ENCODE measurements at places on chromosomes 7 and 10. TPM values are rescaled to one million over a fixed set of nuclear protein-coding genes. Genes with fewer than 3 reads are reported as not detected.
A peak's percentile ranks its signal among the peaks of the same experiment; 100 is the strongest.

ODAD2 gene
- not detected for total RNA-seq

OR2A42 gene
- total RNA-seq, result not detected

LRIT1 gene
- total RNA-seq, result not detected

ASIC3 gene
- not detected for total RNA-seq

PSD gene
- not detected for total RNA-seq

ANKRD30A gene
- total RNA-seq, result not detected

ITIH5 gene
- 19.4 TPM for total RNA-seq

DNA sequence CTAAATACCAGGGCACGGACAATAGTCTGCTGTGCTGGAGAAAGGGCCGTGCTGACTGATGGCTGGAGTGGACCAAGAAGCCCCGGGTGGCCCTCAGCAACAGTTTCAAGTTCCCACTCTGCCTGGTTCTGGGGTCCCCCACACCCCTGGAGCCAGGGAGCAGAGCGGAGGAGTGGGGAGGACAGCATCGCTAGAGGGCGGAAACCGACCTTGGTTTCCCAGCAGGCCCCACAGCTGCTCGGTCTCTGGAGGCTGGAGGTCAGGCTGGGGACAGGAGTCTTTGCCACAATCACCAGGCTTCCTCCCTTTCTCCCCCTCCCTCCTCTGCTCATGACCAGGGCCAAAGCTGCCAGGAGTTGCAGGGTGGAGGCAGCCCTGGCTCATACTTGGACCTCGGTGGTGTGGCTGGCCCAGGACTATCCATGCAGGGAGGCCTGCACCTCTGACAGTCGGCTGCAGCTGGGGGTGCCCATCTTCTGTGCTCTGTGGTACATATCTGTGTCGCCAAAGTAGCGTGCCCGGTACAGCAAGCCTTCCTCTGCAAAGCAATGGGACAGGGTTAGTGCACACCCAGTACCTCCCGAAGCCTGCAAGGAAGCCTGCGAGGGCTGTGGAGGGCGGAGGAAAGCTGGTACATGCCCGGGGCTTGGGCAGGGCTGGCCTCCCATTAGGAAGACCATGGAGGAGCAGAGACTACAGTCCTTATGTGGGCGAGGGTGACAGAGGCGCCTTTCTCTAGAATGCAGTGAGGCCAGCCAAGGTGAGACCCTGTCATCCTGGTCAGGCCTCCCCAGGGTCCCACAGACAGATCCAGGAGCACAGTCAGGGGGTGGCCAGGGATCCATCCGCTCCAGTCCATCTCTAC lies 19.1 kb downstream of the DNAJB12 start:
- peak; percentile 86 for DNase-seq

DNA sequence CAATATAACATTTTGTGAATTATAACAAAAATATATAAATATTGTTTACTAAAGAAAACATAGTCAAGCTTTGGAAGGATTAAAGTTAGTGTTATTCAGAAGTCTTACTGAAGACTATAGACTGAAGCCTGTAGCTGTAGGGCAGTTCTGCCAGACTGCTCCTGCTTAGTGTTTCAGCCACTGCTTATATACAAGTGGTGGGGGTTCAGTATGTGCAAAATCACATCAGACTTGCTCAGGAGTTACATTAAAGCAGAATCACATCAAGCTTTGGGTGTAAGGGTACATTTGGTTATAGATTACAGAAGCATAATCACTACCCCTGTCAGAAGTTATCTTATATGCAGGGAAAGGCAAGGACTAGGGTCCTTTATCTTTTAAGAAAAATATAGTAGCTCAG lies 653.8 kb downstream of the ANKRD7 start:
- DNase-seq, result no peak

DNA sequence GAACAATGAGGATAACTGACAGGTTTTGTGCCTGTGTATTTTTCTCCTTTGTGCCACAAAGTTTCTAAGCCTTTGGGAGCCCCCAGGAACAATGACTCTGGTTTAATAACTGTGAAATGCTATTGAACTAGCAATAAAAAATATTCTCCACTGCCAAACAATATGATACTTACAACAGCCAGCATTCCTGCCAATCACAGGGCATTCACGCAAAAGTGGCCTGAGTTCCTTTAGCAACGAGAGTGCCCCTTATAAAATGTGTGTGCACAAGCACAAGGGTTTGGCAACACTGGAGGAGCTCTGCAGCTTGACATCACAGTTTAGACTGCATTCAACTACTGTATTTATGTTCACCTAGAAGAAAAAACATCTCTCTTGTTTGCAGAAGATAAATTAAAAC lies 412.9 kb upstream of the NFE2L3 start:
- DNase-seq, result no peak

DNA sequence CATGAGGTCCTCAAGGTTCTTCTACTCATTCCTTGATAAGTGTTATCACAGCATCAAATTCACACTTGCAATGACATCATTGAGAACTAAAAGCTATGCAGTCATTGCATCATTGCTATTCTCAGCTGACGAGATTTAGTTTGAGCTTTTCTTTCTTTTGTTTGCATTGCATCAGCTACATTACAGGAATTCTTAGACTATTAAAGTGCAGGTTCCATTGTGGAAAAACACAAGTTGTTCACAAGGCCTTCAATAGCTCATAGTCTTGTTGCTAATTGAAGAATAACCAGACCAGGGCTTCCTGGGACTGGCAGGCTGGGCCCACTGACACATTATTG lies 139.3 kb downstream of the CXCL12 start:
- no peak for DNase-seq

DNA sequence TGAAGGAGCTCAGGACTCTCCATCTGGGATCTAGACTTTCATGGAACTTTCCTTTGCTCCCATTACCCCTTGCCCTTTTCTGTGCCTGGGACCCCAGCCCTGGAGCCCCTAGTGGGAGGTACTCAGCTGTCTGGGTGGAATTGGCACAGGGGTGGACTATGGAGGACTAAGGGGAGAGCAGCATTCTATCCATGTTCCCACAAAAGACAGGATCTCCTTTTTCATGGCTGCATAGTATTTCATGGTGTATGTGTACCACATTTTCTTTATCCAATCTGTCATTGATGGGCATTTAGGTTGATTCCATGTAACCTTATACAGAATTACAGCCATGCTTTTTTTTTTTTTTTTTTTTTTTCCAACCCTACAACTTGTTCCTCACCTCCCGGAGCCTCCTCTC lies 89.1 kb downstream of the GALNT17 start:
- no peak for DNase-seq

DNA sequence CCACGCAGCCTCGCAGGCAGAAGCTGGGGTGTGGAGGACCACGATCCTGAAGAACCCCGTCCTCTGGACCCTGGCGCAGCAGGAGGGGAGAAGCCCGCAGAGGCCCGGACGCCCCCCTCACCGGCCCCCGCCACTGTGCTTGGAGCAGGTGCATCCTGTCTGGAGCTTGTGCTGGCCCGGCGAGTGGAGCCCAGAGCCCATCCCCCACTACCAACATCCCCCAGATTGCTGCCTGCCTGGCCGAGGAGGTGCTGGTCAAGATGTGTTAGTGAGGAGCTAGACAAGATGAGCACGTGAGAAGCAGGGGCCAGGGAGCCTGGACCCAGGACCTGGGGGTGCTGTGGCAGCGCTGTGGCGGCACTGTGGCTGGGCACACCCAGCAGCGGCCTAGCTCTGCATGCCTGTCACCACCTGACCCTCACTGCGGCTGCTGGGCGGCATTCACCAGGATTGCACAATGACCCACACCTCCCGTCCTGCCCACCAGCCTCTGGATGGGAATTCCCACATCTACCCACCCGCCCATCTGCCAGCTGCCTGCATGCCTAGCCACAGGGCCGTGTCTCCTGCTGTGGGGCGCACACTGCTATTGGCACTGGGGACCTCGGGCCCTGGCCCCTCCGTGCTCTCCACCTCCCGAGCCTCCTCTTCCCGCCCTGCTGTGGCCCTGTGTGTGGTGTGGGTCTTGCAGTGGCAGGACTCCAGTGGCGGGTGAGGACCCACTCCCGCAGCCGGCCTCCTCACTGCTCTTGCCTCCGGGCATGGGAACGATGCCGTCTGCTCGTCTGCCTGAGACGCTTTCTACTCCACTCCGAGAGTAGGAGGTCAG lies 11.8 kb downstream of the GPR146 start:
- DNase-seq, result no peak

- DNase-seq, result no peak
These were observed 1650.5 kb upstream of the LRRTM3 start for GRCh38 chr10:65275296-65275695.

DNA sequence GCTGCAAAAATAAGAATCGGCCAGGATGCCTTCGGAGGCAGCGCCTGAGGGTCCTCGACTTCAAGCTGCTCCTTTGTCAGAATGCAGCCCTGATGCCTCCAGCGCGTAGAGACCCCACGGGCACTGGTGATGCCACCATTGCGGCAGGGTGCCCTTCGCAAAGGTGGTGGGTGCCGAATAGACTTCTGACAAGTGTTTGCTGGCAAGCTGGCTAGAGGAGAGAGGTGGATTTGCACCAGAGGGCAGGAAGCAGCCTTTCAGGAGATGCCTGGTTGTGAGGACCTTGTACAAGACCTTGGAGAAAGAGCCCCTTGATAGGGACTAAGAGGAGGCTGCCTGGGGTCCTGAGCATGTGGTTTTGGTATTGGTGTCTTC lies 103.2 kb upstream of the PPIF start:
- DNase-seq, result no peak

- no peak for DNase-seq
These were observed 142.0 kb downstream of the HDAC9 start for GRCh38 chr7:18637516-18637915.

DNA sequence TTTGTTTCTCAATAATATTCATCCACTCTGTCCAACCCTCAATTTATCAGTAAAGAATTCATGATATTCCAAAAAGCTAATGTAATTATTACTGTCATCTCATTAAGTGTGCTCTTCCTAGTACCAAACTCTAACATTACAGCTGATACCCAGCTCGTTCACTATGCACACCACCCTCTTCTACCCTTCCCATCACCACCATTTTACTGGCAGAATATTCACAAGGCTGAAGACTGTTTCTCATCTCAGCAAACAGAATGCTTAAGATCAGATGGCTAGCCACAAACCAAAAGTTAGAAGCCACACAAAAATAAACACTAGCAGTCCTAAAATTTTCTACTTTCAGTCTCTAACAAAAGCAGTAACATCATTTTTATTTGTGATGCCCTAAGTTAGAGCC lies 121.5 kb downstream of the SRPK2 start:
- no peak for DNase-seq

- no peak for DNase-seq
These were observed 155.9 kb upstream of the SLC13A1 start for GRCh38 chr7:123355576-123356190.

- DNase-seq, result no peak
These were observed 34.6 kb downstream of the AGK start for GRCh38 chr7:141585592-141586510.

- no peak for DNase-seq
These were observed 214.7 kb downstream of the EMX2 start for GRCh38 chr10:117757086-117757720.

DNA sequence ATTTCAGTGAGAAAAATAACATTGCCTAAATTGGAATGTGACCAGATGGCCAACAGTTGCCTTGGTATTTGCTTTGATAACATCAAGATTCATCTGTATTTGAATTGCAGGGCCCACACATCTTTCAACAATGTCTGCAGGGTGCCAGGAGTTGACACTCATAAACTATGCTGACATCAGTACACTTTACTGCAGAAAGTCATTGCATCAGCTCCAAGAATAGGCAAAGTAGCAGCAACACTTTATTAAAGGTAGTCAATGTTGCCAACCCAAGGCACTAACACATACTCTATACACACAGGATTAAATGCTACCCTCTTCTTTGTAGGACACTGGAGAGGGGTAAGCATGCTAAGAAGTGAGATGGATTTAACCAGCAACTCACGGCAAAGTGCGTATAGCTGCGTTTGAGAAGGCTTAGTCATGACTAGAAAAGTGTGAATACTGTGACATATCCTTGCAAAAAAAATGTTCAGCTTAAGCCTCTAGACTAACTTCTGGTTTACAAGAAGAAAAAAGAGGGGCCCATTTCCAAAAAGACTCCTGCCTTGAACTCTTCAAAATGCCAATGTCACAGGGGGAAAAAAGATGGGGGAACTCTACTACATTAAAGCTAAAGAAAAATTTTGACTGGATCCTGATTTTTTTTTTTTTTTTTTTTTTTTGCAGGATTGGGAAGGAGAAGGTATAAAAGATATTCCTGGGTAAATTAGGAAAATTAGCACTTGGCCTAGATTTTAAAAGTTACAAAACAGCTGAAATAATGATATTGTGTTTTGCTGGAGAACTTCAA lies 2.2 kb downstream of the BBIP1 start:
- no peak for DNase-seq

DNA sequence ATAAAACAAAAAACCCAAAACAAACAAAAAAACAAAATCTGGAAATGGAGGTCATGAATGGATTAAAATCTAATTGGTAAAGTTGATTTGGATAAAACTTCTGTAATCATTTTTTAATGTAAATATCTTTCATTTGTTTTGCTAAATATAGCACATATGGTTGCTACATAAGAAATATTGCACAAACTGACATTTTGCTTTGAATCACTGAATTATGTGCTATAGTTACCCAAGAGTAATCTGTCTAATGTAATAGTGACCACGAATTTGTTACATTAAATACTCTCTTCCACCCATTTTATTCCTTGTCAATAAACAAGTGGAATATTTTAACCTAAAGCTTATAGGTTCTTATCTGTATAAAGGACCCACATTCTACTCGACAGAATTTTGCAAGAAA lies 6.2 kb downstream of the CFAP58 start:
- DNase-seq, result no peak

DNA sequence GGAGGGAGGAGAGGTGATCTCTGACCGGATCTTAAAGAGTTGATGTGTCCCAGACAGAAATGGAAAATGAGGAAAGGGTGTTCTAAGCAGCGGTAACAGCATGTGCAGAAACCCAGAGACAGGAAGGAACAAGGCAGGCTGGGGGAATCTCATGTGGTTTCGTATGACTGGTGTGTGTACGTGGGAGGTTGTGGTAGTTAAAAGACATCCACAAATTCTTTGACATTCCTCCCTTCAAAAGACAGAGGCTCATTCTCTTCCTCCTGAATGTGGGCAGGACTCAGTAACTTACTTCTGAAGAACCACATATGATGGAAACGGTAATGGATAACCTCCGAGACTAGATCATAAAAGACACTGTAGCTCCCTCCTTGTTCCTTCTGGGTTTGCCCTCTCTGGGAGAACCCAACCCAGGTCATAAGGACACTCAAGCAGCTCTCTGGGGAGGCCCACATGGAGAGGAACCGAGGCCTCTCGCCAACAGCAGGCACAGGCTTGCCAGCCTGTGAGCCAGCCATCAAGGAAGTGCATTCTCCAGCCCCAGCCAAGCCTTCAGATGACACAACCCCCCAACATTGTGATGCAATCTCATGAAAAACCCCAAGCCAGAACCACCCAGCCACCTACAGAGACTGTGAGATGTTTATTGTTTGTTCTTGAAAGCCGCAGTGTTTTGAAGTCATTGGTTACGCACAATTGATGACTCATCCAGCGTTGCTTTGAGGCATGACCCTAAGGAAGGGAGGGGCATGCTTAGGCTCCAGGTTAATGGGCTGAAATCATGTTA lies 116.0 kb downstream of the SLIT1 start:
- DNase-seq, result no peak

- no peak for DNase-seq
These were observed 100.8 kb downstream of the ACTR3B start for GRCh38 chr7:152860310-152860709.

Data from ascending aorta (tissue), 2 donors.